ENCODE measurements at places on chromosomes 5 and 9.

DNA sequence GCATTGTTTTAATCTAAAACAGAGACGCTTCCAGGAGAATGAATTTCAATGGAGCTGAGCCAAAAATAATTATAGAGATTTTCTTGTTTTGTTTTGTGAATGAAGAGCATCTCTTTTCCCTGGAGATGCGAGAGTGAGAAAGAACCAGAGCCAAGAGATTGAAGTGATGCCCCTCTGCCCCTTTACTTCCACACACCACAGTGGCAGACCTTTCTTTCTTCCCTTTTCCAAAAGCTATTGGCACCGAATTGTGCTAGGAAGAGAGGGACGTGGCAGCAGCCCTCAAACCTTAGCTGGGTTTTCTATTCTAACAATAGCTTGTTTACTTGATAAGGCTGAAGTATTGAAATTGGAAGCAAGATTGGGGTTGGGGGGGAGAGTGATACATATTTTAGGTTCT, 133.0 kb upstream of the TMEM161B start:
- DNase-seq = no peak

DNA sequence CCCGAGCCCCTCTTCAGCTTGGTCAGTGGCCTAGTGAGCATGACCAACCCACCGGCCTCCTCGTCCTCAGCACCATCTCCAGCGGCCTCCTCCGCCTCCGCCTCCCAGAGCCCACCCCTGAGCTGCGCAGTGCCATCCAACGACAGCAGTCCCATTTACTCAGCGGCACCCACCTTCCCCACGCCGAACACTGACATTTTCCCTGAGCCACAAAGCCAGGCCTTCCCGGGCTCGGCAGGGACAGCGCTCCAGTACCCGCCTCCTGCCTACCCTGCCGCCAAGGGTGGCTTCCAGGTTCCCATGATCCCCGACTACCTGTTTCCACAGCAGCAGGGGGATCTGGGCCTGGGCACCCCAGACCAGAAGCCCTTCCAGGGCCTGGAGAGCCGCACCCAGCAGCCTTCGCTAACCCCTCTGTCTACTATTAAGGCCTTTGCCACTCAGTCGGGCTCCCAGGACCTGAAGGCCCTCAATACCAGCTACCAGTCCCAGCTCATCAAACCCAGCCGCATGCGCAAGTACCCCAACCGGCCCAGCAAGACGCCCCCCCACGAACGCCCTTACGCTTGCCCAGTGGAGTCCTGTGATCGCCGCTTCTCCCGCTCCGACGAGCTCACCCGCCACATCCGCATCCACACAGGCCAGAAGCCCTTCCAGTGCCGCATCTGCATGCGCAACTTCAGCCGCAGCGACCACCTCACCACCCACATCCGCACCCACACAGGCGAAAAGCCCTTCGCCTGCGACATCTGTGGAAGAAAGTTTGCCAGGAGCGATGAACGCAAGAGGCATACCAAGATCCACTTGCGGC, 1.8 kb downstream of the EGR1 start:
- no peak for DNase-seq

DNA sequence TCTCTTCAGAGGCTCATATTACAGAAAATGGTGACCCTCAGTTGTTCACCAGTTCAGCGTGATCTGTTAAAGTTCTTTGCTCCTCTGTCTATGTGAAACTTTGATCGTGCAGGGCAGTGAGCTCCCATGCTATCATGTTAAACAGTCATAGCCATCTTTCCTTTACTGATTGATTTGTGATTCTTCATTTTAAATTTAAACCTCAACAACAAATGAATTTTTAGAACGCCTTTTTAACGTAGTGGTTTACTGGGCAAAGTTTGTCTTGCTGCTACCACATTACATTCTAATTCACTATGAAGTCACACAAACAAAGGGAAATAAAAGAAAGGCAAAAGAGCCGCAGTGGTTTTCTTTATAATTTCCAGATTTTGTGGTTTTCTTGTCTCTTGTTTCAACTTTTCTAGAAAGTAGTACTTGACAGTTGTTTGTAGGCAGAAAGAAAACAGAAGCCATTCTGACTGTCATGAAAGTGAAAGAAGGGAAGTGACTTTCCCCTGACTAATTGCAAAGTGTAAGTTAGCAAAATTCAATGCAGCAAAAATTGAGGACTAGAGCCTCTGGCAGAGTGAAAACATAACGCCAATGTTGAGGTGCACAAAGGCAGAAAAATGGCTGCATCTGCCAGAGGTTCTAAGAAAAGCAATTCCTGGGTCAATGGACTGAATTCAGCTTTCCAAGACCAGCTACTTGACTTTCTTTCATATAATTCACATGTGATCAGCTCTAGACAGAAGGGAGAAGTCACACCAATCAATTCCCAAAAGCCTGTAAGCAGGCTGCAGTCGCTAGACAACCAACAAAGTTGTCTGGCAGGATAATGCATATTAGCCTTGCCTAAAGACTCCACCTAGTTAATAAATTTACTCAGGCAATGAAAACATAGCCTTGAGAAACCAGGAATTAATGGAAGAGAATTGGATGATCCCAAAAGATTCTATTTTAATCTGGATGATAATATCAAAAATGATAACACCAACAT, 7.1 kb upstream of the IFNA6 start:
- DNase-seq = no peak

GRCh38 chr5:179166886-179167841, 107.0 kb downstream of the ZNF354C start:
- no peak for DNase-seq

GRCh38 chr9:90078988-90079421, 474.2 kb downstream of the GADD45G start:
- DNase-seq = no peak

GRCh38 chr5:139696894-139697658, 48.9 kb downstream of the CXXC5 start:
- DNase-seq = no peak

DNA sequence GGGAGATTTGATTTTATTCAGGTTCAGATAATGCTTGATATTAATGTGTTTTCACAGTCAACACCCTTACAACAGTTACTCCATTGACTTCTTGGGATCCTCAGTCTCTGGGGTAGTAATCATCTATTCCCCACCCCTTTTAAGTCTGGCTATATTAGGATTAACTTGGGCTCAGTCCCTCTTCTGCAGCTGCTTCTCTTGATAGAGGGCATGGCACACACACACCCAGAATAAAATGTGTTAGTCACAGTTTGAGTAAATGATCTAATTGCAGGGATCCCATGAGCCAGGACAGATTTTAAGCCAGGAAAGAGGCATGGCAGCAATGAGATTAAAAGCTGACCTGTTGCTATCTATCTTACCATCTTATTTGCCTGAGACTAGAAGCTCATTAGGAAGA, 53.7 kb upstream of the VLDLR start:
- no peak for DNase-seq

GRCh38 chr5:131528682-131529081, 106.3 kb downstream of the RAPGEF6 start:
- DNase-seq = no peak

DNA sequence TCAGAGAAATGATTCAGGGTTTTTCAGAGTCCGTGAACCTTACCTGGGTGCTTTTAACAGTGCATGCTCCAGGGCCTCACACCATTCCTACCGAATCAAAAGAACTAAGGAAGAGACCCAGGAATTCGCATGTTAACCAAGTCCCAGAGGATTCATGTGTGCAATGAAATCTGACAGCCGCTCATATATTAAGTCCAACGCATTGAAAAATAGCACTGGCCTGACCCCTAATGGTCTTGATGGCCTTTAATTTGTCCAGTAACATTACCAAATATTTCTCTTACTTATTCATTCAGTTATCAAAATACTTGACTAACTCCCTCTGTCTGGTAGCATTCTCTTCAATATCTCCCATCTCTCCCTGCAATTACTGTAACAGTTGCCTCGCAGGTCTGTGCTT, 55.0 kb upstream of the MARCHF11 start:
- no peak for DNase-seq

Measured in nucleus accumbens (tissue), 56 donors.